A549 treated with Hydrocortisone at 1 μM for 4 hours (cell line): ENCODE measurements at places on chromosomes 7 and 10. TPM values are rescaled to one million over a fixed set of nuclear protein-coding genes. Genes with fewer than 3 reads are reported as not detected.

EVX1 gene
- 0.07 to 0.22 TPM (median 0.13 TPM) in 5 replicates for total RNA-seq

ACHE gene
- total RNA-seq, result 2.4 to 3.2 TPM (median 3.0 TPM) in 5 replicates

EPC1 gene
- total RNA-seq, result 16.1 to 18.5 TPM (median 17.3 TPM) in 5 replicates

HABP2 gene
- 0.06 to 0.18 TPM (median 0.13 TPM) in 5 replicates for total RNA-seq

BTAF1 gene
- total RNA-seq, result 9.4 to 15.8 TPM (median 12.4 TPM) in 5 replicates

WDFY4 gene
- total RNA-seq, result 0.05 TPM in 1 of 5 replicates, not detected in the others

TBX20 gene
- 1.4 to 2.9 TPM (median 2.2 TPM) in 5 replicates for total RNA-seq

GATAD1 gene
- total RNA-seq, result 17.3 to 20.4 TPM (median 18.3 TPM) in 5 replicates

ALOX5 gene
- 0.20 to 0.62 TPM (median 0.30 TPM) in 5 replicates for total RNA-seq

TRIM4 gene
- 24.9 to 30.2 TPM (median 26.4 TPM) in 5 replicates for total RNA-seq

DNAJC12 gene
- total RNA-seq, result 47.0 to 62.1 TPM (median 57.0 TPM) in 5 replicates
